Smooth muscle cell of the umbilical artery (primary cell): ENCODE measurements at places on chromosomes 5 and 9. TPM values are rescaled to one million over a fixed set of nuclear protein-coding genes. Genes with fewer than 3 reads are reported as not detected.

SPINK4 gene
- total RNA-seq = not detected in 2 replicates

PCDHB12 gene
- 0.05 and 0.30 TPM in 2 replicates for total RNA-seq

CDKN2B-AS1 gene
- 4.2 and 6.5 TPM in 2 replicates for total RNA-seq

DMRT3 gene
- not detected in 2 replicates for total RNA-seq
